Colonic mucosa (tissue), 4 donors: ENCODE measurements at places on chromosomes 3 and 15. TPM values are rescaled to one million over a fixed set of nuclear protein-coding genes. Genes with fewer than 3 reads are reported as not detected.

GRCh38 chr3:129615751-129616281, 9.3 kb upstream of the PLXND1 start:
- H3K27ac ChIP-seq, result peak overlapping the region; percentile 23
- DNase-seq, result peak; percentile 35
- no peaks in the 10 kb centered on the region for H3K4me1 ChIP-seq
- H3K27me3 ChIP-seq, result no peaks in the 10 kb centered on the region
- H3K36me3 ChIP-seq, result no peaks in the 10 kb centered on the region

DNA sequence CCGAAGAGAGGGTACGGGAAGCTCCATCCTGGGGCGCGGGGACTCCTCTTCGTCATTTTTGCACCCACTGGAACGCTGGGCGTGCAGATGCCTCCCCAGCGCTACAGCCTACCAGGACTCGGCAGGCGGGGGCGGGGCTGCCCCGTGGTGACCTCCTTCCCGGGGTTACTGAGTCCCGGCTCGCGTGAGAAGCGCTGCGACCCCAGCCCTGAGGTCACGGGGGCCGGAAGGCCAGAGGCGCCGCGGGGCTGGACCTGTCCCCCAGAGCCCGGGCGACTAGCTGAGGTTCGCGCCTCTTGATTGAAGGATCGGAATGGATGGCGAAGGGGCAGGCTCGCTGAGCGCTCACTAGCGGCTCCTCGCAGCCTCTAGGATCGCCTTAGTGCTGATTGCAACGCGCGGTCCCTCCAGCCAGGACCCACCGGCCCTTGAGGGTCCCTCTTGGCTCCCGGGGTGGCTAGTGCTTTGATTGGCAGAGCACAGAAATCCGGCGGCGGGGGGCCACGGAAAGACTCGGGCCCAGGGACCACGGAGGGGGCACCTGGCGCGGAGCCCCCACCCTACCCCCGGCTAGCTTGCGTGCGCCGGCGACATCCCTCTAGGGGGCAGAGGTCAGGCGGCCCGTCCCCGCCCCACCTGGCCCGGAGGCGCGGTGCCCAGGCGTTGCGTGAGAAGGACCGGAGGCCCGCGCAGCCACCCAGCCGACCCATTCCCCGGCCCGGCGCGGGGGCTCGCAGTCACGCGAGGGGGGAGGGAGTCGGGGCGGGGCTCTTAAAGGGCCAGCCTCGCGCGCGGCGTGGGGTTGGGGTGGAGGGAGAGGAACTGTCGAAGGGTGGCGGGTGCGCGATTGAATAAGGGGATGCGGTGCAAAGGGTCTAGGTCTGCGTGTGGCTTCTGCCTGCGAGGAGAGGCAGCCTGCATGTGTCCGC, 781 bp upstream of the CYP1A1 start:
- H3K36me3 ChIP-seq, result no peaks in the 10 kb centered on the region
- DNase-seq, result peak; percentile 44
- peaks cover 8% of the 10 kb centered on the region for H3K27me3 ChIP-seq
- H3K27ac ChIP-seq, result no peak overlapping the region
- peak overlapping the region; percentile 43 for H3K4me3 ChIP-seq

GRCh38 chr3:120143676-120144075, 49.4 kb upstream of the GSK3B start:
- no peak overlapping the region for H3K4me3 ChIP-seq
- no peaks in the 10 kb centered on the region for H3K36me3 ChIP-seq
- DNase-seq, result no peak
- peaks cover 6% of the 10 kb centered on the region for H3K4me1 ChIP-seq

DNA sequence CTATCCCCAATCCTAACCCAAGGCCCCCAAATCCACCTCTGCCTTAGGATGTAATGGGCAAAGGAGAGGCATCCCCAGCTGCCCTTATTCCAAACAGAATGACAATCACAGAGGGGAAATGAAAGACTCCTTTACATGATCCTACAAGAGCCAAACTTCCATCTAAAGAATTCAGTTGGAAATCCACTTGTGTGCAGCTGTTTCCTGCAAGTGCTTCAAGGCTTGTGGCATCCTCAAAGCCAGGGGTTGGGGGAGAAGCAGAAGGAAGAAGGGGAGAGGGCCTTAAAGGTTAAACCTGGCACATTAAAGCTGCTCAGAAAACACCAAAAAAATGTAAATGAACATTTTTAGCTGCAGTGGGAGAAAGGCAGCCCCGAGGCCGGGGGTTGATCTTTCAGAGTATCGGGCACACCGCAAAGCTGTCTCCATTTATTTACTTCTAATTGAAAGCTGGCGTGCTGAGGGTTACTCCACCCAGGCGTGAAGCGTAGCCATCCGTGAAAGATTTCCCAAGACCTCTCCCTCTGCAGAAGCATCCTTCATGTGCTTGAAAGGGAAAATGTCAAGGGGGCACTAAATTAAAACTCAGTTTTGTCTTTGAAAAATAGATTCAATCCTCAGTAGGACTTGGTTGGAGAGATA, 217.8 kb downstream of the SHQ1 start:
- DNase-seq, result no peak
- H3K4me3 ChIP-seq, result no peak overlapping the region
- H3K27ac ChIP-seq, result no peak overlapping the region
- H3K27me3 ChIP-seq, result no peaks in the 10 kb centered on the region

GRCh38 chr3:42819351-42819965, 10.2 kb downstream of the ACKR2 start:
- peak overlapping the region; percentile 68 for H3K27ac ChIP-seq
- peaks cover 4% of the 10 kb centered on the region for H3K4me1 ChIP-seq
- no peaks in the 10 kb centered on the region for H3K27me3 ChIP-seq
- H3K36me3 ChIP-seq, result no peaks in the 10 kb centered on the region

FANCD2OS gene
- total RNA-seq, result not detected

LIPC gene
- 13.8 TPM for total RNA-seq

PDHB gene
- 66.9 TPM for total RNA-seq
